GM23338 (cell line): ENCODE measurements at places on chromosomes 3 and 15. TPM values are rescaled to one million over a fixed set of nuclear protein-coding genes. Genes with fewer than 3 reads are reported as not detected.

TRH gene
- 0.28 TPM in 1 of 2 replicates, not detected in the other for total RNA-seq

GOLGA8T gene
- 0.42 and 0.54 TPM in 2 replicates for total RNA-seq

COL8A1 gene
- 0.97 and 1.7 TPM in 2 replicates for total RNA-seq

LMAN1L gene
- total RNA-seq = not detected in 2 replicates

TRAIP gene
- total RNA-seq = 13.4 and 15.3 TPM in 2 replicates

CCDC54 gene
- not detected in 2 replicates for total RNA-seq

CASR gene
- total RNA-seq = 0.04 and 0.56 TPM in 2 replicates

UROC1 gene
- not detected in 2 replicates for total RNA-seq
